ENCODE measurements at places on chromosomes 1 and 21.

DNA sequence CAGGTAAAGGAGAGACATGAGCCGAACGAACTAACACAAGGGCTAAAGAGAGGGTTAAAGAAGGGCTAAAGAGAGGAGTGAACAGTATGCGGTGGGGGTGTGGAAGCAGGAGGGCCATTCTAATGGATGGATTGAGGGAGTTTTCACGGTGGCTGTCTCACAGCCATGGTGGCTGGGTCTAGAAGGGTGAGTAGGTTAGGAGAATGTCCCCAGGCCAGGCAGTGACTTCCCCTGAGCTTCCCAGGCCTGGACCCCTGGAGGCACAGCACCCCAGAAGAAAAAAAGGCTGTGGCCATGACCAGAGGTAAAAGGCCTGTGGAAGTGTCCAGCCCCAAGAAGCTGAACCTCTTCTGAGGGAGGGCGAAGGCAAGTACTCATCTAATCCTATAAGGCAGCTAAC, 3.6 kb downstream of the FNDC5 start:
- DNase-seq: no peak

GRCh38 chr21:29499734-29500343, 201.1 kb downstream of the BACH1 start:
- peak; percentile 74 for DNase-seq

DNA sequence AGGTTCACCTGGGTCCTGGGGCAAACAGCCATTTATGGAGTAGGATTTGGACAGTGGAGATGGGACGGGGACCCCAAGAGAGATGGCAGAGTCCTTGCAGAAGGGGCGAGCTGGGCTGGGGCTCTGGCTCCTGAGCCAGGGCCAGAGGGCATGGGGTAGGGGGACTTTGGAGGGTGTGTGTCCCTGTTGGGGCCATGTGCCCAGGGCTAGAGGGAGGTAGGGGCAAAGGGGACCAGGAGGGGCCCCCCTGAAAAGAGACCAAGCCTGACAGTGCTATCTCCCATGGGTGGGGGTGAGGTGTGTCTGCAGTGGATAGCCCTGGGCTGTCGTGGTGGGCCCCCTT, 92.3 kb downstream of the TRIM11 start:
- no peak for DNase-seq

DNA sequence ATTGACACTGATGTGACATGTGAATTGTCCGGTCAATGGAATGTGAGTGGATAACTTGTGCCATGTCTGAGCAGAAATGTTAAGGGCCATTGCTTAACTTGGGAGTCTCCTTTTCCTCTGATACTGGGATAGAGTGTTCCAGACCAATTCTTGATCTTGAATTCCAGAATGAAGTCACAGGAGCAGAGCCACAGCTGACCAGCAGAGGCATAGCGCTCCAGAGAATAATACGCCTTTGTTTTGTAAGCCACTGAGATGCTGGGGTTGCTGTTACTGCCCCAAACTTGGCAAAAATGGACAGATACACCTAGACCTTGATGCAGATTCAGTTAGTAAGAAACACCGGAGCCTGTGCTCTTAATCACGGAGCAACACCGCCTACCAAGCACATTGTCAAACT, 6.3 kb downstream of the KCNJ6 start:
- DNase-seq: peak; percentile 9

DNA sequence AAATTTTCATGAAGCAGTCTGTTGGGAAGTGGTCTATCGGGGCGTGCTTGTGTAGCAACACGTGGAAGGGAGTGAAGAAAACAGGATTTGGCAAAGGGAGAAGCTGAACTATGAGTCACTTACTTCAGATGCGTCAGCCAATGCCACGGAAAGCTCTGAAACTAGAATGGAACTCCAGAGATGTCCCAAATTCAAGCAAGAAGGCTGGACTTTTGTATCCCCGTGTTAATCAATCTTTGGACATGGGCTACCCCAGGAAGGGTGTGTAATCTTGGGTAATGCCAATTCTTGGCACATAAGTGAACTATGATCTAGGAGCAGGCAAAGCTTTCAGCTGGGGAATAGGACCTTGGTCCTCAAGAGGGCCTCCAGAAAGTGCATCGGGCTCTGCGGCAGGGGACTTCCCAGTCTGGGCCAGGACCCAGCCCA, 102.6 kb downstream of the ADSS2 start:
- no peak for DNase-seq

GRCh38 chr1:35122311-35122710, 43.1 kb downstream of the ZMYM1 start:
- no peak for DNase-seq

DNA sequence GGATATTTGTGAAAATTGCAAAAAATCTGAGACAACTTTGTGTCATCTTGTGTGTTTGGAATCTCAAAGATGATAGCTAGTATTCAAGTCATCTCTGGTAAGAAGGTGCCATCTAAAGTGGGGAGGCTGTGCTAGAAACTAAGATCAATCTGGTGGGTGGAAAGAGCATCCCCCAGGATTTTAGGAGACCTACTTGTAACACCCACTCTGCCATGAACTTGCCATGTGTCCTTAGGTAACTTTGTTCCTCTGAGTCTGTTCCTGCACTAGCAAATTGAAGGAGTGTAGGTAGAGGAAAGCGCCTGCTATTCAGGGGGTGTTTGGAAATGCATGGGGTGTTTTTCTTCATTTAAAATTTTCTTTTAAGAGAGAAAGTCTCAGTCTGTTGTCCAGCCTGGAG, 24.4 kb downstream of the LGR6 start:
- no peak for DNase-seq

DNA sequence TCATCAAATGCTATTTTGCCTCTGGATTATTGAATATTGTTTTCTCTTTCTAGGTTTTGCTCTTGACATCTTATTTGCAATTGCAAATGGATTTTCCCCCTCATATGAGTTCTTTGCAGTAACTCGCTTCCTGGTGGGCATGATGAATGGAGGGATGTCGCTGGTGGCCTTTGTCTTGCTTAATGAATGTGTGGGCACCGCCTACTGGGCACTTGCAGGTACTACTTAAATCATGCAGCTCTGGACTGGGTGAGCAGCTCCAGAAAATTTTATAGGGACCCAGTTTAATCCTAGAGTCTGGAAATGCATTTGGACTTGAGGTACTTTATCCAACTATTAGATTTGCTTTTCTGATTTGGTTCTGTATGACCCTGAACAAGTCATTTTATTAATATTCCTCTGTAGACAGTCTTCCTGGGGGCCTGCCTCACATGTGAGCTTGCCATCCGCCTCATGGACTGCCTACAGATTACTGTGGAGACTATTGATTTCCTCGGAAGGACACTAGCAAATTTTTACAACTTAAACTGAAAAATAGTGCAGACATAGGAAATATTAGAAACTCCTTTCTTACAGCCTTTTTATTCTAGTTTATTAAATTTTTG, 44.5 kb downstream of the SLC22A15 start:
- DNase-seq: peak; percentile 67

GRCh38 chr1:38670544-38671122, 188.9 kb downstream of the RRAGC start:
- DNase-seq: no peak

GRCh38 chr21:18164483-18164882, 80.2 kb upstream of the CHODL start:
- DNase-seq: no peak

DNA sequence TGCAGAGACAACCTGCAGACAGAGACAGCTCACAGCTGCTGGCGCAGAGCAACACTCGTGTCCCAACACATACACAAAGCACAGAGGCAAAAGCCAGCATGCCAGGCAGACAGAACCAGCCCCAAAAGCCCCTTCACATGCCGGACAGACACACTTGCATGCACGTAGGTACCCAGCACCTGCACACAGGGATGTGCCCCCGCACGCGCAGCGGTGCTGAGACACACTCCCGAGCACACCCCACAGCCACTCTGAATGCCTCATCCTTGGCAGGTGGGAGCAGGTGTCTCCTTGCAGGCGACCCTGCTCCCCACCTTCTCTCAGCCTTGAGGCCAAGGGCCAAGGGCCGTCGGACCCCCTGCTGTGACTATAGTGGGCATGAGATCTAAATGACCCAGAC, 41.2 kb upstream of the ZC3H12A start:
- no peak for DNase-seq

DNA sequence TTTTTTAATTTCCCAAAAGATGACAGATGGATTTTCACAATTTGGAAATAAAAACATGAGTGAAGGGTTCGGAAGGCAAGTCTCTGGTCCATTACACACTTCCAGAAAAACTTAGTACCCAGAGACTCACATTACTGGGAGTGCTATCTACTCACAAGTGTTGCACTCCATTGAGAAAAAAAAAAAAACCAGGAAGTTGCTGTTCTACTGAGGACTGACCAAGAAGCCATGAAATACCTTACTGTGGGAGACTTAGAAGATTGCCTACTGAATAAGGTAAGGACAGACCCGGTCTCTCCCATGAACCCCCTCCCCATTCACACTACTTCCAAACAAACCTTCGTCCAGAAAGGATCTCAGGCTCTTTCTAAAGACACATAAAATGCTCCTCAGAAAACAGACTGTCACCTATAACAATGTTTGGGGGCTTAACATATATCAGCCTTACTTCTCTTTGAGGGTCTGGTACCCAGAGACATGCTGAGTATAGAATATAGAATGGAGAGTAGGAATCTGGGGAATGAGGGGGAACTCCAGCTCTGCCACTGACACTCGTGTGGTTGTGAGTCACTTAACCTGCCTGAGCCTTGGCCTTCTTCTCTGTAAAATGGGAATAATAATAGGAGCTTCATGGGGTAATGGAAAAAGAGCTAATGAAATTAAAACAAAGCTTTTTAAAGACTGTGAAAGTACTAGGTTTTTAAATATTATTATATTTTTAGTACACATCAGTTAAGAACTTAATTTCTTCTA, 1.4 kb downstream of the MAB21L3 start:
- no peak for DNase-seq

GRCh38 chr1:192573499-192573898, 2.1 kb upstream of the RGS1 start:
- DNase-seq: no peak

- peak; percentile 67 for DNase-seq
These were observed 738 bp upstream of the CDC42BPA start for GRCh38 chr1:227318853-227319607.

- DNase-seq: no peak
These were observed 82.8 kb downstream of the MAST2 start for GRCh38 chr1:45886229-45886628.

GRCh38 chr1:218656301-218657037, 311.3 kb downstream of the TGFB2 start:
- DNase-seq: no peak

GRCh38 chr1:44650159-44650831, 24.0 kb downstream of the TMEM53 start:
- no peak for DNase-seq

- peak; percentile 63 for DNase-seq
These were observed 44.3 kb upstream of the WNT2B start for GRCh38 chr1:112464501-112464900.

DNA sequence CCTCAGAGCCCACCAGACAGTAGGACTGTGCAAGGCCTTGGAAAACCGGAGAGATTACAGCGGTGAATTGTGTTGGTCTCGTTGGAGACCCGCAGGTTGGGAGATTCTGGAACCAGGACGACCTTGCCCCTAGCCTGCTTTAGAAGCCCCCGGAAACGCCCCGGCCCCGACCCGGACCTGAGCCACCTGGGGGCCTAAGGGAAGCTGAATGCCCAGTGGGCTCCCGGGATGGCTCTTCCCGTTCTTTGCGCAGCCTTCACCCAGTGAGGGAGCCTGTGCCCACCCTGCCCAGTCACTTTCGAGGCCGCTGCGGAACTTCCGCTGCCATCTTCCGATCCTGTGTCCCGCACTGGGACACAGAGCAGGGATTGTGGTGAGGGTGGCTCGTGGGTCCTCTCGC, 254.4 kb downstream of the FAM72C start:
- DNase-seq: no peak

DNA sequence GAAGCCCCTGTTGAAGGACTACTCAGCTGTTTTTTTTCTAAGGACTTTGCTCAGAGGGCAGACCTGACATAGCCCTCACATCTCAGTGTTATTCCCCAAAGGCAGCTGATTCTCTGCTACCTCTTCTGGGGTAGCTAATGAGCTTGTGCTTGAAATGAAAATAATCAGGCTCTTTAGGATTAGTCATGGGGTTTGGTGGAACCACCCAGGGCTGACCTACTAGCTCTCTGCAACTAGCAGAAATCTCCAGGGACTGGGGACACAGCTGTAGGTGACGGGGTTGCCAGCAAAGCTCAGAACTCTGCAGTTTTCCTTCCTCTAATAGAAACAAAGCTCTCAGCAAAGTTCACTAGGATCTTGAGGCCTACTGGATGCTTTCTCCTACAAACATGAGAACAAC, 106.4 kb upstream of the BCL9 start:
- DNase-seq: no peak

- no peak for DNase-seq
These were observed 398.4 kb downstream of the ZP4 start for GRCh38 chr1:237492359-237492758.

DNA sequence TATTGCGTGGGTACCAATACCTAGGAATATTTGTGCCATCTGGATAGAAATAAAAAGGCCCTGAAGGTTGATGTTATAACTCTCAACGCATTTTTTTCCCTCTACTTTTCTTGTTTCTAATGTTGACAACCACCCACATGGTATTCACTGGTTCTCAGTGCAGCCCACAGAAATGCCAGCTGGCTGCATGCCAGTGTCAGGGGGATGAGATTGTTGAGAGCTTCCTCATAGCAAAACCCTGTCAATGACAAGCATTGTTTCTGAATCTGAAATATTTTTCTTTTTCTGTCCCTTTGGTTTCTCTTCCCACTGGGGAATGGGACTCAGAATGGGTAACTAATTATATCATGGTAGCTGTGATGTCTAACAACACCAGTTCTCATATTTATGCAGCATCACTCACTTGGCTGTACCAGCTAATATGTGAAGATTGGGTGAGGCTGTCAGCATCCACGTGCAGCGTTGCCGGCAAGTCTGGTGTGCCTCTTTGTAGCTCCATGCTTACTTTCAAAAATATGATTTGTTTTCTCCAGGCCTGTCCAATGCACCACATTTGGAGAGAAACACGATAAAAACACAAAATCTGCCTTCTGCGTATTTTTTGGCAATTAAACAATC, 284.6 kb downstream of the PTBP2 start:
- DNase-seq: no peak

DNA sequence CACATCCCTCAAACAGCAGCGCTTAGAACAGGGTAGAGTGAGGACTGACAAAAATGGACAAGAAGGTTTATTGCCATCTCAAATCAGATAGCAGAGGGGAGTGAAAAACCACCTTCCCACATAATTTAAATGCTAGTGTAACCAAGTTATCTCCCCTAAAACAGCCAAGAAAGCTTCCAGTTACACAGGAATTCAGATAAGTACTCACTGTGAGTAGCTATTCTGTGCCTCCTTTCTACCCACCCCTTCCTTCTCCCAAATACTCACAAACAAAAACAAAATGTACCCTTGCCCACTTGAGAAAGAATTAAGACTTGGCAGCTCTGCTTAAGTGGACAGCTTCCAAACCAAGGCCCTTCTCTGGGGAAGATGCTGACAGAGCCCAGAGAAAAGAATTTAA, 9.1 kb downstream of the OTUD7B start:
- no peak for DNase-seq

- DNase-seq: no peak
These were observed 1.4 kb downstream of the NCF2 start for GRCh38 chr1:183588827-183589226.

GRCh38 chr1:180507795-180508724, 5.7 kb upstream of the ACBD6 start:
- peak; percentile 15 for DNase-seq

GRCh38 chr1:164668491-164669400, 109.8 kb downstream of the PBX1 start:
- DNase-seq: no peak

All from HT-29 (cell line).